Hepatocyte (in vitro differentiated cells): ENCODE measurements at places on chromosomes 1 and 21.

DNA sequence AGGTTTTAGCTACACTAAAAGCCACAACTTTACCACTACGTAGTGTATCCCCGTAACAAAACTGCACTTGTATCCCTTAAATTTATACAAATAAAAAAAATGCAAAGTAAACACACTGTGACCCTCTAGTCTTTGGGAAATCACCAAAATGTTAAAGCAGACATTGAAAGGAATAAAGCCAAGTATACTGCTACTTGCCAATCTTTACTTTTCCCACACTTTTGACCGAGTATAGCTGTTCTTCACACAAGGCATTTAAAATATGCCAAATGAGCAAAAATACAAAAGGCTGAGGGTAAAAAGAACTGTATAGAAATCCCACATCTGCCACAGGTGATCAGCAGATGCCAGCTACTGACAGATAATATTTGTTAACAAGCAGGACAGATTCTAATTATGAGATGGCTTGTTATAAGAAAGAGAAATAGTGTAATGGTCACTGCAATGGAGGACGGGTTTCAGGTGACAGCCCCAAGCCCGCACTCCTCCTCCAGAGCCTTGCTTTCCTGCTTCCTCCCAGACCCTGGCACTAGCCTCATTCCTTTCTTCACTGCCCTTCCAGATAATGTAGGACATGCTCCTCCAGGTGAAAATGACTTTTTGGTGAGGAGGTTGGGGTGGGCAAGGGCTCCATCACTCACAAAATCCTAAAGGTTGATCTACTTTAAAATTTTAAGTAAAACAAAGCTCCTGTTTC is 18.1 kb downstream of the KCNT2 start:
- DNase-seq = no peak

- no peak for DNase-seq
Observed at GRCh38 chr21:39119891-39120290, 63.4 kb downstream of the PSMG1 start.

GRCh38 chr1:168921629-168922028 is 184.9 kb upstream of the ATP1B1 start:
- DNase-seq = no peak

DNA sequence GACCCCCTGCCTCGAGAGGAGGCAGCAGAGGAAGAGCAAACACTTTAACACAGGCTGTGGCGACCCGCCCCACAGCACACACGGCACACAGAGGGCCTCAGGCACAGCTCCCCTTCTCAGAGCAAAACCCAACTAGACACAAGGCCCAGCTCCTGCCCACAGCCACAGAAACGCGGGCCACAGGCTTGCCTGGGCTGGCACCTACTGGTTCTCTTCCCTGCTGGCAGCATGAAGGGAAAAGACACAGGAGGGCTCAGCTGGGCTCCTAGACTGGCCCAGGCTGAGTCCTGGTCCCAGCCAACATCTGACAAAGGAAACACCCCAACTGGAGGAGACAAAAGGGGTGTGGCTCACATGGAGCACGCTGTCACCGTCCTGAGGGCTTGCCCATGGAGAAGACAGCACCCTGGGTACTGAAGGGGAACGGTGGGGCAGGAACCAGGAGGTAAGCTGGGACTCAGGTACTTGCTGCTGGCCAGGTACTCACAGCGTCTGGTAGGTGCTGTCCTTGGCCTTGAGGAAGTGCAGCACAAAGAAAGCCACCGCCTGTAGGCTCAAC is 3.5 kb downstream of the CD164L2 start:
- DNase-seq = no peak

DNA sequence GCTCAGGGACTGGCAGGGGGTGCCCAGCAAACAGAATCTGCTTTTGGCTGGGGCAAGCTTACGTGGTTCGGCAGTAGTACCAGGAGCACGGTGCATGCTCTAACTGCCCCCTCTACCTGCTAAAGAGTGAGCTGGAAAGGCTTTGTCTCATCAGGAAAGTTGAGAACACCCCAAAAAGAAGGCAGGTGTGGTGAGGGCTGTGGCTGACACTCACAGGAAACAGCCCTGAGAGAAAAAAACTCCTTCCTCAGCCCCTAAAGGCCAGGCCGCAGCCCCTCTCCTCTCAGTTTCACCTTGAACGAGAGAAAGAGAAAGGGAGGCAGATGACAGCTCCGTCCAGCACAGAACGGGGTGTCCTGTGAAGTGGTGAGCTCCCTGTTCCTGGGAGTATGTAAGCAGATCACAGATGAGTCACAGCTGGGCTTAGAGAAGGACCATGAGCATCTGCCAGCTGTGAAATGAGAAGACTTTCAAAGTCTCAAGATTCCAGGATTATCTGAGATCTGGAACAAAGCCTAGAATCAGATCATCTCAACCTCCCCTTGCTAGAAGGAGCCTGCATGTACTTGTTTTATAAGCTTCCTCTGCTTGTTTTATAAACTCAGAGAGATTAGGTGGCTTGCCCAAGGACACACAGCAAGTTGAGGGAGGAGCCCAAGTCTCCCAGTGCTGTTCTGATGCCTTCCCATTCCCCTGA is 13.4 kb downstream of the LAPTM5 start:
- no peak for DNase-seq

- peak; percentile 83 for DNase-seq
Observed at GRCh38 chr1:155062702-155063411, 683 bp upstream of the EFNA4 start.

DNA sequence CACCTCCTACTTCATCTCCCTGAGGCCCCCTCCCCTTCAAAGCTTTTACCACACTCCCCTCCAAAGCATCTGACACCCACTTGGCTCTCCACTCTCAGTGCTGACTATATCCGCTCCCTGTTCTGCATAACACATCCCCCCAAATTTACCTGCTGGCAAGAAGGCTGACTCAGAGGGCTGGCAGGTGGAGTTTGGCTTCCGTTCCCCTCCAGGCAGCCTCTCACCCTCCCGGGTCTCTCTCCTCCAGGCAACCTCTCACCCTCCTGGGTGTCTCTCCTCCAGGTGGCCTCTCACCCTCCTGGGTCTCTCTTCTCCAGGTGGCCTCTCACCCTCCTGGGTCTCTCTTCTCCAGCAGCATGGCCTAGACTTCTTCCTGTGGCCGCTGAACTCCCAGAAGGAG is 562.1 kb downstream of the NPHP4 start:
- no peak for DNase-seq

- DNase-seq = no peak
Observed at GRCh38 chr1:24988558-24988912, 58.5 kb upstream of the RUNX3 start.

- DNase-seq = no peak
Observed at GRCh38 chr1:46367072-46367471, 26.5 kb downstream of the NSUN4 start.

GRCh38 chr1:107358619-107359327 is 217.9 kb downstream of the NTNG1 start:
- no peak for DNase-seq

GRCh38 chr21:45029298-45029947 is 45.0 kb upstream of the ADARB1 start:
- peak; percentile 55 for DNase-seq

GRCh38 chr1:150720703-150721102 is at the start of gene HORMAD1:
TSS of gene HORMAD1 (minus strand) at chr1:150720895. CDS start at chr1:150719505, 1,390 bp downstream.
- DNase-seq = no peak

DNA sequence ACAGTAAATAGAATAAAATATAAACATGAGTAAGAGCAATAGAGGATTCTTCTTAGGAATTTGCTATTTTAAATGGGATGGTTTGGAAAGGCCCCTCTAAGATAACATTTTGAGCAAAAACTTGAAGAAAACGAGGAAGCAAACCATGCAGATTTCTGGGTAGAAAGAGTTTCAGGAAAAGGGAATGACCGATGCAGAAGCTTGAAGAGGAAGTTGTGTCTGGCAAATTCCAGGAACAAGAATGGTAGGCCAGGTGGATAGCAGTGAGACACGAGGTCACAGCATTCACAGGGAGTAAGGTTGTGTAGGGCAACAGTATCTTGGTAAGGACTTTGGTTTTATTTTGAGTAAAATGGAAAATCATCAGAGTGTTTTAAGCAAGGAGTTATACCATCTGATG is 108.9 kb downstream of the PEX14 start:
- DNase-seq = no peak

GRCh38 chr1:209157546-209158249 is 425.8 kb upstream of the CAMK1G start:
- DNase-seq = no peak

GRCh38 chr1:65068202-65069010 is 79.6 kb upstream of the AK4 start:
- DNase-seq = peak; percentile 16

DNA sequence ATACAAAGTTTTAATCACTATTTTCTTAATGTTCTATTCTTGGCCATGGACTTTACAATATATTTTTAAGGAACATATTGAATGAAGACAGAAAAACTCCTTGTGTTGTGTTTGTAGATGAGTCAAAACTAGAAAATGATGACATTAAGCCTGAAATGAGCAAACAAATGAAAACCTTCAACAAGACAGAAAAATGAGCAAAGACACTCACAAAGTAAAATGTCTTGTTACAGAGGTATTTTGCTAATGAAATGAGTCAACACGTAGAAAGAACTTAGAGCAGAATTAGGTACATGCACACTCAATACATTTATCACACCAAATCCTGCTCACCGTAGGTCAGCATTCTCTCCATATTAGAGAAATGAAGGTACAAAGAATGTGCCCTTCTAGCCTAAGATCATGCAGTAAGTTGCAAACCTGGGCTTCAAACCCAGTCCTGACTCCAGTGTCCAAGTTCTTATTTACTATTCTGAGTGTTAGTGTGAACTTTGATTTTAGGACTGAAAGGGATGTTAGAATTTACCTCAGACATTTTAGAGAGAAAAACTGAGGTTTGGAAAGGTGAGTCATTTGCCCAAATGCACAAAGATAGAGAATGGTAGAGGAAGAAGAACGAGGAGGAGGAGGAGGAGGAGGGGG is 133.9 kb upstream of the SGIP1 start:
- DNase-seq = no peak

GRCh38 chr21:20570824-20571232 is 427.4 kb upstream of the NCAM2 start:
- DNase-seq = peak; percentile 4

- no peak for DNase-seq
Observed at GRCh38 chr1:153420306-153420705, 4.0 kb downstream of the S100A7A start.
